Umbilical cord (tissue), 2 donors: ENCODE measurements at places on chromosomes 1 and 21. TPM values are rescaled to one million over a fixed set of nuclear protein-coding genes. Genes with fewer than 3 reads are reported as not detected.

DNA sequence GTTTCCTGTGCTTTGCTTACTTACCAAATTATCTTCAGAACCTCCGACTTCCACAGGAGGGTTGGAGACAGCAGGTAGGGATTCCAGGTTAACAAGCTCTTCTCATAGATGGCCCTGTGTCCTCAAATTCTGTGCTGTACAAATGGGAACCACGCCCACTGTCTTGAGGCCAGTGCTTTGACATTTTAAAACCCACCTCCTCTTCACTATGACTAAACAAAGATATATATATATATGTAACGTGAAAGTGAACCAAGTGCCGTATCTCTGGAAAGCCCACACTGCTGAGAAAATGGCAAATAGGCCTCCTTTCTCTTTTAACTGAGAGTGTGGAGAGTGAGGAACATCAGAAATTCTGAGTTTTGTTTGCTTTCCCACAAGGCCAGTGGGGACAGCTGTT is 99.6 kb downstream of the ZBTB18 start:
- DNase-seq = no peak

GRCh38 chr1:109990302-109990653 is 5.7 kb downstream of the AHCYL1 start:
- DNase-seq = no peak

DNA sequence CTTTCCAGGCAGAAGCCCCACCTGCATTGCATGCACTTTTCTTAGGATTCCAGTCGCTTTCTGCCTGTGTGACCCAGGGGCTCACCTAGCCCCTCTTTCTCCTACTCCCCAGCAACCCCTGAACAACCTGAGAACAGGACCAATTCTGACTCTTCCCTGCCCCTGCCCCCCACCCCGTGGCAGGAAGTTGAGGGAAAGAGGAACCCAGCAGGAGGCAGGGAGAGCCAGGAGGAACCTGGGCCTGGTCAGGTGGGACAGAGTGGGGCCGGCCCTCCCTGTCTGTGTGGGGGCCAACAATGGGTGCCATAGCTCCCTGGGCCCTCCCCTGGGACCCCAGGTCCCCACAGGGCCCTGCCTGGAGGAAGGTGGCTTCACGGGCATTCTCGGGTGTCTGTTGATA is 6.1 kb downstream of the BMP8A start:
- no peak for DNase-seq

DNA sequence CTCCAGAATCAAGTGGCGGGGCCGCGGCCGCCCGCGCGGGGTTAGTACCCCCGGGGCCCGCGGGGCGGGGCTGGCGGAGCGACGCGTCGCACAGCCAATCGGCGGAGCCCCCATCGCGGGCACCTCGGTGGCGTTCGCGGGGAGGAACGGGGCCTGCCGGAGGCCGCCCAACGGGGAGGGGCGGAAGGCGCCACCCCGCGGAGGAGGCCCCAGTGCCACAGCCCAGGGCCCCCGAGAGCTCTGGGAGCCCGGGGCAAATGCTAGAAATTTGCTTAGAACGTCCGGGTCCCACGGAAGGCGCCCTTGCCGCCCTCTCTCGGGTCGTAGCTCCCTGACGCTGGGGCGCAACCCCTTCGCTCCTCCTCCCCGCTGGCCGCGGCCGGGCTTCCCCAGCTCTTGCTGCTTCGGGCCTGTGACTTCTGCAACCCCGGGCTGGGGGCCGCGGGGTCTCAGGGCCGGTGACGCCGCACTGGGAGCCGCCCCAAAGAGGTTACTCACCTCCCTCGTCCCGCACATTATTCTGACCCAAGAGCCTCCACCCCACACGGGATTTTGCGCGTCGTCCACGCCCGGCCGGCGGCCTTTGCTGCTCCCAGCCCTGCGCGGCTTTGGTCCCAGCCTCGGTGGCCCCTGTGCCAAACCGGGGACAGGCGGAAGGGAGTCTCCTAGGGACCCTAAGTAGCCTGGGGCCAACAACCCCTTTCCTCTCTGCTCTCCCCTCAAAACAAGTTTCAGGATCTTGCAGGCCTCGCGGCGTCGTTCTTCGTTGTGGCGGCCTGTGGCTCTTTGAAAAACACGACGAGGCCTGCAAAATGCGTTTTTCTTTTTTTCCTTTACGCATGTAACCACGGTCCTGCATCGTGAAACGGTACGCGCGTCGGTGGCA is at the start of gene RUNX3:
Gene RUNX3 (minus strand): TSS at position 17 of the 886 bp plus-strand sequence. CDS start 408 bp downstream, outside the sequence.
- no peak for DNase-seq

GRCh38 chr1:176211396-176212165 is 4.5 kb upstream of the COP1 start:
- DNase-seq = no peak

GRCh38 chr1:26775666-26776065 is 12.1 kb upstream of the PIGV start:
- no peak for DNase-seq

DNA sequence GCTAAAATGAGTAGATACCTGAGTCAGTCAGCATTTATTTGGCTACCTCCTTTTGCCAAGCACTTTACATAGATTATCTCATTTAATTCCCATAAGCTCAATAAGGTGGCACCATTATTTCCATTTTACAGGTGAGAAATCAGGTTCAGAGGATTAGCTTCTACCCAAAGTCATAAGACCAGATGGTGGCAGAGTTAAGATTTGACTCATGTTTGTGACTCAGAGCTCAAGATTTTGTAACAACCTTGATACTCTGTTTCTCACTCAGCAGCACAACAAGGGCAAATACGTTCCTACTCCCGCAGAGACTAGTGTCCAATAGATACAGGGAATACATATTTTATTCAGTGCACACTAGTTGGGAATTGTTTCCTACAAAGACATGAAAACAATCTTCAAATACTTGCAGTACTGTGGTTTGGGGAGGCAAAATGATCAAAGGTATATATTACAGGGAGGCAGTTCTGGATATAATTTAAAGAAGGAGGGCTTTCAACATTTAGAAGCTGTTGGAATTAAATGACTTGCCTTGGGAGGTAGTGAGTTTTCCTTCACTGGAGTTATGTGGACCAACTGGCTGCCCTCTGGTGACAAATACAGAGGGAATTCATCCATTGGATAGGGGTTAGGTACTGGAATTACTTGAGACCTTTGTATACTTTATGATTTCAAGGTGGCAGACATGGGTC is 3.6 kb downstream of the LEPR start:
- DNase-seq = no peak

- no peak for DNase-seq
Observed at GRCh38 chr1:214349008-214349407, 68.0 kb downstream of the SMYD2 start.

- no peak for DNase-seq
Observed at GRCh38 chr1:177872308-177872900, 97.5 kb downstream of the SEC16B start.

GRCh38 chr1:47996060-47996405 is 1.2 kb downstream of the TRABD2B start:
- DNase-seq = no peak

GRCh38 chr1:207414606-207415108 is 39.5 kb upstream of the CR2 start:
- DNase-seq = no peak

The PLEKHM2 gene
- total RNA-seq = 26.0 TPM

The KCND3 gene
- 10.6 TPM for total RNA-seq

The LAX1 gene
- 4.1 TPM for total RNA-seq

The F13B gene
- total RNA-seq = not detected

The HAPLN2 gene
- total RNA-seq = not detected
